ENCODE measurements at places on chromosomes 6 and 20.

DNA sequence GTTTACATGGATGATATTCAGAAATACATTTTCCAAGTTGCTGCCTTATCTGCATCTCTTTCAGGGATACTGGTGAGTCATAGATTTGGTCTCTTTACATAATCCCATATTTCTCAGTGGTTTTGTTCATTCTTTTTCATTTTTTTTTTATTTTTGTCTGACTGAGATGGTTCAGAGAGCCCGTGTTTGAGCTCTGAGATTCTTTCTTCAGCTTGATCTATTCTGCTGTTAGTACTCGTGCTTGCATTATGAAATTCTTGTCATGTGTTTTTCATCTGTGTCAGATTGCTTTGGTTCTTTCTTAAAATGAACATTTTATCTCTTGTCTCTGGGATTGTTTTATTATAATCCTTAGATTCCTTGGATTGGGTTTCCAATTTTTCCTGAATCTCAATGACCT lies 317.3 kb downstream of the DOK5 start:
- no peak for DNase-seq

- no peak for DNase-seq
Observed at GRCh38 chr20:32300647-32301046, 23.2 kb downstream of the KIF3B start.

GRCh38 chr6:13304101-13304500 lies 24.2 kb downstream of the TBC1D7 start:
- DNase-seq, result no peak

GRCh38 chr6:1856381-1856780 lies 246.7 kb downstream of the FOXC1 start:
- no peak for DNase-seq

- no peak for DNase-seq
Observed at GRCh38 chr6:113668641-113669408, 188.3 kb upstream of the MARCKS start.

GRCh38 chr6:61711849-61712248 lies 574.2 kb downstream of the KHDRBS2 start:
- no peak for DNase-seq
